ENCODE measurements at places on chromosomes 2 and 18.

DNA sequence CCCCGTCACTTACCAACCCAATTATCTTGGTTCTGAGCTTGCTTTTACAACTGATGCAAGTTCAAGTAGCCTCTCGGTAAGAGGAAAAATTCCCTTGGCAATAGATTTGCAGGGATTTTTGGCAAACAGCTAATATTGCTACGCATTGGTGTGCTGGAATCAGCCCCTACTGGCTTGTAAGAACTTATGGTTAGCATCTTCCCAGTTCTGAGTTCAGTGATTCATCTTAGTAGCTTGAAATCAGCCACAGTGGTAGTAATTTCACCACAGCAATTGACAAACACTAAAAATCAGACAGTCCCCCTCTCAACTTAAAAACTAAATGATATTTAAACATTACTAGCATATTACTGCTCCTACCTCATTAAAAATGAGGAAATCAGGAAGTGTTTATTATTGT is 5.9 kb upstream of the RAX start:
- DNase-seq: no peak

DNA sequence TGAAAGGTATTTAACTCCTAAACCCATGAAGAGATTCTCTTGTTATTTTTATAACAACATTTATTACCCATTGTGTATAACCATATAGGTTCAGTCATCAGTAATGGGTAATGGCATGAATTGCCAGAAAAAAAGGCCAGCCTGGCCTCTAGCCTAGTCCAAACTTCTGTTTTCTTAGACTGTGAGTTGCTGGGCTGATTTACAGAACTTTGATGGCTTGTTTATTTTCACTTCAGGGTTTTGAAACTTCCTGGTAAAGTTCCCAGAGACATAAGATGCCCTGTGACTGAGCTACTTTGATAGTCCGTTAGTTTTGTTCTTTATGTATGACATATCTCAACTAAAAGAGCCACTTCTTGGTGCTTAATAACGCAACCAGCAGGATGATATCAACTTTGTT is 164.8 kb downstream of the METTL4 start:
- DNase-seq: peak; percentile 27

- no peak for DNase-seq
Observed at GRCh38 chr18:53795610-53796009, 428.9 kb downstream of the MBD2 start.

- peak; percentile 99 for DNase-seq
Observed at GRCh38 chr2:126657636-126658318, 1.8 kb downstream of the GYPC start.

- DNase-seq: peak; percentile 64
Observed at GRCh38 chr2:43219383-43220228, 6.8 kb downstream of the ZFP36L2 start.

DNA sequence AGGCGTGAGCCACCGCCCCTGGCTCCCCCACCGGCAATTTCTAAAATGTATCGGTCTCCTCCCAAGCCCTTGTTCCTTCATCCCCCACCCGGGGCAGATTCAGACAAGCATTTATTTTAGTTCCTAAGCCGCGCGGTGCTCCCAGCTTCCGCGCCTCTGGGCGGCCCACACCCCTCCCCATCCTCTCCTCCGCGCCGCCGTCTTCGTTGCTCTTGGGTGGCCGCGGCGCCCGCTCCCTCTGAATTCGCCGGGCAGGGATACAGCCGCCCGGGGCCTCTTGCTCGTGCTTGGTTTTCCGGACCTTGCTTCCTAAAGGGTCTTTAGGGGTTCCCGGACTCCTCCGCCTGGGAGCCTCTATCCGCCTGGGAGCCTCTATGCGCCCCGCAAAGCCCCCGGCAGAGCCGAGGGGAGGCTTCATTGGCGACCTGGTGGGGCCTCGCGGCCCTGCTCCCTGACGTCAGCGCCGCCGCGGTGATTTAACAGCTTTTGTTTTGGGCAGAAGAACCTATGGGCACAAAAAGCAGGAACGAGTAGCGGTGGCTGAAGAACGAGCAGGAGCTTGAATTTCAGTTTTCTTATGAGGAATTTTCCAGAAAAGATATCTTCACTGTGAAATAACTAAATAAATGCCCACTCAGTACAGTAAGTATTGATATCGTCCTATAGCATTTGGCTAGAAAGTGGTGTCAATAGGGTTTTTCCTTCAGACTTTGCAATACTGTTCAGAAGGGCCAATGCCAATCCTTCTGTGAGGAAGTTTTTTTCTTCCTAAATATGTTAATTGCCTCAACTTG is 37.3 kb downstream of the PRKRA start:
- peak; percentile 45 for DNase-seq

Measured in skeletal muscle cell (primary cell).